ENCODE measurements at places on chromosomes 3 and 15.
A peak's percentile ranks its signal among the peaks of the same experiment; 100 is the strongest.

DNA sequence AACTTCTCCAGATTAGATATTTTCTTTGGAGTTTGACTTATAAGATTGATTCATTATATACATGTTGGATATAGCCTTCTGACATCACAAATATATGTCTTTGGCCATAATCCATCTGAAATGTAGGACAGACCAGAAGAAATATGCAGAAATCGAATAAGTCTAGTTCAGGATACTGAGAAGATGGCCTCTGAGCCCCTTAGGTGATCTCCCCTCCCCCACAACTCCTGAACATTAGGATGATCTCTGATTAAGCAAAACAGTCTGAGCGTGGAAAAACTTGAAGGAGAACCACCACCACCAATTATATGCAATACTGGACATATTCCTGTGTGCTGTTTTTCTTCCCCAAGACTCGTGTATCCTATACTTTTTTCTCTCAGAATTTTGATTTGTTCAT is 3.2 kb downstream of the SETD5 start:
- DNase-seq = no peak
- peak overlapping the region; percentile 89 for H3K4me3 ChIP-seq
- H3K36me3 ChIP-seq = no peaks in the 10 kb centered on the region
- H3K27me3 ChIP-seq = no peaks in the 10 kb centered on the region

DNA sequence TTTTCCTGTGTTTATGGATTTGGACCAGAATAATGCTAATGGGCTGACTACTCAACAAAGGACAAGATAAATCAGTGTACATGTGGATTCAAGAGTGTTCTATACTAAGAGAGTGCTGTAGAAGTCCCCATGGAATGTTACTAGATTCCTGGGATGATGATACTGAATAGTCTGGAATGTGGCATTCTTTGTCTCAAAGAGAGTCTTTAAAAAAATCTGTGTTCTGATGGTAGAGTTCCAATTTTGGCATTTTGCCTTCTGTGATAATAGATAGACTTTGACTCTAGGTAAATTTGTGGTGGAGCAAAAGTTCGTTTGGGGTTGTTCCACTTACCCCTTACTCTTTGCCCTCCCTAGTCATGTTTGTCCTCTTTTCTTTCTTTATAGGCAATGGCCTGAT is 43.7 kb downstream of the NMD3 start:
- DNase-seq = no peak
- H3K4me1 ChIP-seq = no peaks in the 10 kb centered on the region
- H3K27ac ChIP-seq = no peak overlapping the region
- H3K36me3 ChIP-seq = no peaks in the 10 kb centered on the region
- H3K4me3 ChIP-seq = no peak overlapping the region

DNA sequence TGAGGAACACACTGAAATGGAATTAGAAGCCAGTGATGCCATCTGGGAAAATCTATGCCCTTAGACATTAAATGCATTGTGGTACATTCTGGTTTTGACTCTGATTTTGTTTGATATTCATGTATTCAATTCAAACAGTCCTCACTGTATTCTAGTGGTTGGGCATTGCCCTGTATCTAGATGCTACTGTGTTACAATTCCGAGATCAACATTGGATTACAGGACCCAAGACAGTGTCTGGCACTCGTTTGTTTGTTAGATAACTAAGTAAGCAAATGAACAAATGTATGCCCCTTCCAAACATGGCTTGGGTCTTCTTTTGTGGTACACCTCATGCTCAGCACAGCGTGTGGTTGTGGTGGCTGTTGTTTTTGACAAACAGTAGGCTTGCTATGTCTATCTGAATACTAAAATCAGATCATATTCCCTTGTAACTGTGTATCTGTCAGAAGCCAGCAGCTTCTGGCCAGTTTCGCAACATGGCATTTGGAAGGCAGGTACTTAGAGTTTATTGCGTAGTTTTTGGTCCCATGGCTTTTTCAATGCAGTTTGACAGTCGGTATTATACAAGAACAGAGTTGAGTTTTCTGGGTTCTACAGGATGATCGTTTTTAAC is 5.7 kb downstream of the FILIP1L start:
- H3K36me3 ChIP-seq = no peaks in the 10 kb centered on the region
- H3K27me3 ChIP-seq = no peaks in the 10 kb centered on the region
- H3K4me3 ChIP-seq = no peak overlapping the region
- no peak for DNase-seq
- H3K27ac ChIP-seq = no peak overlapping the region
- H3K4me1 ChIP-seq = peaks cover 43% of the 10 kb centered on the region

- no peaks in the 10 kb centered on the region for H3K27me3 ChIP-seq
- DNase-seq = no peak
- no peaks in the 10 kb centered on the region for H3K36me3 ChIP-seq
- H3K4me3 ChIP-seq = no peak overlapping the region
- no peaks in the 10 kb centered on the region for H3K4me1 ChIP-seq
These were observed 246.8 kb upstream of the ROBO1 start for GRCh38 chr3:80014576-80014975.

DNA sequence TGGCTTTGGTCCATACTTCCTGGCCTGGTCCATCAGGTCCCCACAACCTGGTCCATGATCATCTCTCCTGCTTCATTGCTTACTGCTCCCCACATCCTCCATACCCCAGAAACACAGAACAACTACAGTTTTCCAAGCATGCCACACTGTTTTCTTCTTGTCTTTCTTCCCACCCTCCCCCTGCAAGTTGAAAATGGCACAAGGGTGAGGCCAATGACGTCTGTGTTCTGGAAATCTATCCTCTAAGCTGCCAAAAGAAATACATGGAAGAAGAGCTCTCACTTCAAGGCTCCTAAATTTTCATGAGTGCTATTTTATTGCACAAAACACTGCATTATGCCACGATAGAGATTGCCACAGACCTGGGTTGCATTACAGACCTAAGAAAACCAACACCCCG is 404.4 kb downstream of the VPS13C start:
- no peaks in the 10 kb centered on the region for H3K36me3 ChIP-seq
- H3K4me3 ChIP-seq = no peak overlapping the region
- DNase-seq = no peak
- H3K4me1 ChIP-seq = no peaks in the 10 kb centered on the region
- no peak overlapping the region for H3K27ac ChIP-seq
- no peaks in the 10 kb centered on the region for H3K27me3 ChIP-seq

DNA sequence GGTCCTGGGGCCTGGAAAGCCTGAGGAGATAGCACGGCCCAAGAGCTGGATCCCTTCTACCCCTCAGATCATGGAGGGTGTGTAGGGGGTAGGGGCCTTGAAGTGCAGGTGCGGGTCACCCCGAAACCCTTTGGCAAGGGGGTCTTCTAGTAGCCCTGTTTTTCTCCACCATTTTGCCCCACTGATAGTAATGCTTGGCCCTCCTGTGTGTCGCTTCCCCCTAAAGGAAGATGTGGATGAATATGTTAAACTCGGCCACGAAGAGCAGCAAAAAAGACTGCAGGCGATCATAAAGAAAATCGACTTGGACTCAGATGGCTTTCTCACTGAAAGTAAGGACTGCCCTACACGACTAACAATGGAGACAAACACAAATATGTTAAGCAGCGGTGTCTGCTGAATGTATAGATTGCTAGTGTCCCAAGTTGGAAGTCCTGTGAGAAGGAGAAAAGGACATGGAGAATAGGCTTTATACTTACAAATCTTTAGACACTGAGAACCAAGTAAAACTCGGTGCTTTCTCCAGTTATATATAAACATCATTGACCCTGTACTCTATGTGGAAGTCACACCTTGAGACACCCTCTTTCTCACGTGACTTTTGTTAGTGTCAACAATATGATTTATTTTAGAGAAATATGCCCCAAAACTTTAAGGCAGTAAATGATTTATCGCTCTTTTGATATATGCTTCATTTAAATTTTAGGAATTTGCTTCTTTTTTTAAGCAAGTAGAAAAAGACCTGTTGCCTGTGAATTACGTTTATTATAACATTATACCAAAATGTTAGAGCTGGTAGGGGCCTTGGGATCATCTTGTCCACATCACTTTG is 802 bp downstream of the RCN2 start:
- peaks cover 22% of the 10 kb centered on the region for H3K4me1 ChIP-seq
- DNase-seq = no peak
- H3K36me3 ChIP-seq = peaks cover 9% of the 10 kb centered on the region
- peak overlapping the region; percentile 73 for H3K4me3 ChIP-seq
- H3K27me3 ChIP-seq = no peaks in the 10 kb centered on the region

- no peak overlapping the region for H3K4me3 ChIP-seq
- no peak for DNase-seq
- H3K4me1 ChIP-seq = no peaks in the 10 kb centered on the region
- no peaks in the 10 kb centered on the region for H3K27me3 ChIP-seq
- no peak overlapping the region for H3K27ac ChIP-seq
- H3K36me3 ChIP-seq = no peaks in the 10 kb centered on the region
These were observed 616.1 kb downstream of the OTOL1 start for GRCh38 chr3:162112719-162113118.

- no peak overlapping the region for H3K27ac ChIP-seq
- H3K36me3 ChIP-seq = no peaks in the 10 kb centered on the region
- no peaks in the 10 kb centered on the region for H3K27me3 ChIP-seq
- no peaks in the 10 kb centered on the region for H3K4me1 ChIP-seq
- H3K4me3 ChIP-seq = no peak overlapping the region
These were observed 97.7 kb upstream of the P2RY1 start for GRCh38 chr3:152737021-152737908.

DNA sequence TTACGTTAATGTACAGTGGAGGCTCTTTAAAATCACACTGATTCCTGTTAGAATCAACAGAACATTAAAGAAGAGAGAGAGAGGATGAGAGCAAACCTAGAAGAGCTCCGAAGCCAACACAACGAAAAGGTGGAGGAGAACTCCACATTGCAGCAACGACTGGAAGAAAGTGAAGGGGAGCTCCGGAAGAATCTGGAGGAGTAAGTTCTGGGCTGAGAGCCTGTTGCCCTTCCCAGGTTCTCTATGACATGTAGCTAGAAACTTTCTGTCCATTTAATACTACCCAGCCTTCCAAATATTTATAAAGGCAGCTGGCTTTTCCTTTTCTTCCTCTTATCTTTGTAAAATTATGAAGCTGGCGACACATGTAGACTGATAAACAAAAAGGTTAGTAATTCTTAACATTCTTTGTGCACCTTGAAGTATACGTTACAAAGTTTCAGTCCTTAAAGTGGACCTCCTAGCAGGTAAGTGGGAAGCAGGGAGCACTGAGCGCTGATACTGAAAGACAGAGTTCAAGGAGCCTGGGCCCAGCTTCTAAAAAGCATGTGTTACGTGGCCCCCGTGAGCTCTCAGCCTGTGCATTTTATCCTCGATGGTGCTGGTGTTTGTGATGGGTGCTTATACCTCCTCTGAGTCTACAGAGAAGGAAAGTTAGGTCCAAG is 75.9 kb downstream of the CGNL1 start:
- no peaks in the 10 kb centered on the region for H3K4me1 ChIP-seq
- H3K36me3 ChIP-seq = peaks cover 17% of the 10 kb centered on the region
- no peak for DNase-seq
- no peak overlapping the region for H3K4me3 ChIP-seq
- no peaks in the 10 kb centered on the region for H3K27me3 ChIP-seq

- DNase-seq = no peak
- H3K36me3 ChIP-seq = no peaks in the 10 kb centered on the region
- H3K27me3 ChIP-seq = no peaks in the 10 kb centered on the region
- peaks cover 18% of the 10 kb centered on the region for H3K4me1 ChIP-seq
These were observed 93.9 kb downstream of the EOMES start for GRCh38 chr3:27628026-27628750.

Data from lower lobe of right lung (tissue), 2 donors.